GM12878 (cell line): ENCODE measurements at places on chromosomes 7 and 10.
A peak's percentile ranks its signal among the peaks of the same experiment; 100 is the strongest.

GRCh38 chr7:103446049-103446520, at the start of gene SLC26A5:
Gene SLC26A5 (minus strand): TSS chr7:103446207. CDS start chr7:103421514, 24,693 bp downstream.
- no peaks in the 10 kb centered on the region for H3K36me3 ChIP-seq
- H3K27me3 ChIP-seq = peaks cover 13% of the 10 kb centered on the region
- H3K4me3 ChIP-seq = no peak within 1 kb of the TSS
- no peak within 1 kb of the TSS for H3K27ac ChIP-seq

DNA sequence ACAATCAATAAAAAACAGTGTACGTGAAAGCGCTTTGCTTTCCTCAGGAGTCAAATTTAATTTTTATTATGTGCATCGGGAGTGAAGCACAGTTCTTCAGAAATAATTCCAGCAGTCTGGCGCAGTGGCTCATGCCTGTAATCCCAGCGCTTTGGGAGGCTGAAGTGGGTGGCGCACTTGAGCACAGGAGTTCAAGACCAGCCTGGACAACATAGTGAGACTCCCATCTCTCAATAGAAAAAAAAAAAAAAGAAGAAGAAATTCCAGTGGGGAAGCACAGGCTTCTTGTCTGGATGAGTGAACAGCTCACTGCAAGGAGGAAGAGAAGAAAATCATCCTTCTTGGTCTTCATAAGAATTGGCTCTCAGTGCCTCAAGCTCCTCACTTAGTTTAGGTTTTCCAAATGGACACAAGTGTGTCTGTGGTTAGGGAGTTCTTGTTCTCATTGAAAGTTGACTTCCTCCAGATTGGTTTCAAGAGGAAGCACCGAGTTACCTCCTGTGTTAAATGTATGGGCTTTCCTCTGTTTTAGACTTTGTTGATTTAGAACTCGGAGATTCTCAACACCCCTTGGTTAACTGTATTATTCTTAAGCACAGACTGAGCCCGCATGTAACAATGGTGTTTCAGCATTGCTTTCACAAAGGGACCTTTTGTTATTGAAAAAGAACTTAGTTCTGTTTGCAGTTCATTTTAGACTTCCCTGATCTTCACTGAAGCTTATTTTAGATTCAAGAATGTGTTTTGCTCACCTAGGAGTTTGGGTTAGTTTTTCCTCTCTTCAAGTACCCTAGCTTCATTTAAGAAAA, 28.0 kb downstream of the LMTK2 start:
- peaks cover 40% of the 10 kb centered on the region for H3K4me1 ChIP-seq
- H3K4me3 ChIP-seq = no peak overlapping the region
- no peak overlapping the region for H3K27ac ChIP-seq
- H3K27me3 ChIP-seq = no peaks in the 10 kb centered on the region

DNA sequence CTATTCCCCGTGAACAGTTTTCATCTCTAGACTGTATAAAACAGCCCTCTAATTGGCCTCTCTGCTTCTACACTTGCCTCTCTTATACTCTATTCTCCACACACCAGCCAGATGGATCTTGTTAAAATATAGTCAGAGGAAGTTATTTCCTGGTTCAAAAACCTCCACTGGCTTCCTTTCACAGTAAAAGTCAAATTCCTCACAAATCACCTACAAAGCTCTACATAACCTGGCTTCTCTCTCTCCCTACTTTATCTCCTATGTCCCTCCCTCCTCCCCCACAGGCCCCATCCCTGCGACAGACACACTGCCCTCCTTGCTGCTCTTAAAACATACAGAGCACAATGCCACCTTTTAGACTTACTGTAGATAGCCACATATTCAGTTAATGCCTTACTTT, 60.1 kb downstream of the TPK1 start:
- no peaks in the 10 kb centered on the region for H3K36me3 ChIP-seq
- no peak for DNase-seq
- H3K27me3 ChIP-seq = no peaks in the 10 kb centered on the region

DNA sequence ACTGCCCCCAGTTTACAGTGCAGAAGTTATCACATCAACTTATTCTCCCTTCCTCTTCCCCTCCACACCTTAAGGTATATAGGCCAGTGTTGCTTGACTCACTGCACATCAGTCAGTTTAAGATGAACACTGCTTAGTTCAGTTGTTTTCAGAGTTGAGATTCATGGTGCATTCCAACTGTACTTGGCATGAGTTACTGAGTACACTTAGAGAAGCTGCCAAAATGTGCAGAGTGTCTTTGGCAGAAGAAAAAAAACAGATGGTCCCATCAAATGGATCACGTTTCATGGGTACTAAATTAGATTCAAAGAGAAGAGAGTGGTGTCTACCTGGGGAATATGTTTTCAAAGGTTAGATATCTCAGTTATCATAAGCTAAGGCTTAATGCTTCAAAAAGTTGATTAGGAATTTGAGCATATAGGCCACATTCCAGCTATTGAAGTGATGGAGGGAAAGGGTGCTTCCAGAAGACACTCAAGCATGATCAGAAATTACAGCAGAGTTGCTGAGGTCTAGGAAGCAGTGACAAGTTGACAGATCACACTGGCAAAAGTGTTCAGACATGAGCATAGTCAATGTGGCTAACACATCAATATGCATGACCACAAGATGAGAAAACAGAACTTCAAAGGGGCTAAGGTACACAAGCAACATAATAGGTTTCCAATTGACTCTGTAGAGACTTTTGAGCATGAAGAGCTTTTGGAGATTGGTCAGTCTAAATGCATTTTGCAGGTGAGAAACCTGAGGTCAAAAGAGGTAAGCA, 579.2 kb upstream of the CELF2 start:
- DNase-seq = no peak
- H3K27me3 ChIP-seq = no peaks in the 10 kb centered on the region
- no peak overlapping the region for H3K27ac ChIP-seq
- no peaks in the 10 kb centered on the region for H3K36me3 ChIP-seq

GRCh38 chr10:75540357-75540966, 109.0 kb downstream of the LRMDA start:
- H3K27ac ChIP-seq = no peak overlapping the region
- no peak overlapping the region for H3K4me3 ChIP-seq
- H3K27me3 ChIP-seq = no peaks in the 10 kb centered on the region; the same call in 1 of the 2 replicates
- H3K36me3 ChIP-seq = no peaks in the 10 kb centered on the region

- H3K27me3 ChIP-seq = no peaks in the 10 kb centered on the region
- no peak for DNase-seq
- H3K4me1 ChIP-seq = peaks cover 9% of the 10 kb centered on the region; the same call in 1 of the 2 replicates
- H3K4me3 ChIP-seq = no peak overlapping the region
- no peak overlapping the region for H3K27ac ChIP-seq
- no peaks in the 10 kb centered on the region for H3K36me3 ChIP-seq
Observed at GRCh38 chr10:6354168-6354772, 151.5 kb downstream of the PFKFB3 start.

DNA sequence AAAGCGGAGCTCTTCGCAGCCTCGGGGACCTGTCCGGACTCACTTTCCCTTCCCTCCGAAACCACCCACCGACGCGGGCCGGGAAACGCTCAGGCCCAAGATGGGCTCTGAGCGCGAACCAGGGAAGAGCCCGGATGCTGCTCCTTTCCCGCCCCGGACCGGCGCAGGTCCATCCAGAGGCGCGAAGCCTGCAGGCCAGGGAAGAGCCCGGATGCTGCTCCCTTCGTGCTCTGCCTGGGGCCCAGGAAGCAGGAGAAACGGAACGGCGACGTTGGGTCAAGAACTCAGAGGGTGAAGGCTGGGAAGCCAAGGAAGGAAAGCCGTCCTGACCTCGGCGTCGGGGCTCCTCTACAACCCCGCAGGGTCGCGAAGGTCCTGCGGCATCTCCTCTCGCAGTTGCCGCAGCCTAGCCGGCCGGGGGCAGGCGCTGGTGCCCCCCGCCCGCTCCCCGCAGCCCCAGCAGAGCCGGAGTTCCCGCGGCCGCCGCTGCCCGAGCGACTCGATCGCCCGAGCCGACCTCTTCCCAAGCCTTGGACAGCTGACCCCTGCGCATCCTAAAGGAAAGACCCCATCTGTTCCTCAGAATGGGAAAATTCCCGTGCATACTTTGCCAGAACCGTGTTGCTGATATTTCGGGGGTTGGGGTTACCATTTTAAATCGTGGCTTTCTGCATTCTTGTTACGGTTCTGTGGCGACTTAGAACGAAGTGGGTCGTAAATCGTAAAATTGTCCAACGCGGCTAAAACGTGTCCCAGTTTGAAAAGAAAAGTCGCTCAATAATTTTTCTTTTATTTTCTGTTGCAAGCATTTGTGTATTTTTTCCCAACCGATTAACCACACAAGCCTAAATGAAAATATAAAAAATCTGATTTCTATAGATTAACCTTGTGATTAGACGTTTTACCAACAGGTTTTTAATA, 7.5 kb downstream of the HOXA1 start:
- no peaks in the 10 kb centered on the region for H3K36me3 ChIP-seq
- H3K27me3 ChIP-seq = no peaks in the 10 kb centered on the region
- H3K4me3 ChIP-seq = no peak overlapping the region
- no peak for DNase-seq
- no peak overlapping the region for H3K27ac ChIP-seq

GRCh38 chr7:46279290-46279689, 358.2 kb upstream of the IGFBP3 start:
- no peaks in the 10 kb centered on the region for H3K27me3 ChIP-seq
- no peaks in the 10 kb centered on the region for H3K36me3 ChIP-seq
- H3K4me3 ChIP-seq = no peak overlapping the region
- no peaks in the 10 kb centered on the region for H3K4me1 ChIP-seq
- no peak overlapping the region for H3K27ac ChIP-seq
- no peak for DNase-seq

GRCh38 chr7:117323851-117324711, 1.2 kb upstream of the WNT2 start:
- H3K27me3 ChIP-seq = peaks cover 10% of the 10 kb centered on the region
- H3K4me3 ChIP-seq = peak overlapping the region; percentile 49
- DNase-seq = no peak
- no peak overlapping the region for H3K27ac ChIP-seq

- no peak overlapping the region for H3K4me3 ChIP-seq
- DNase-seq = no peak
- H3K36me3 ChIP-seq = no peaks in the 10 kb centered on the region
- no peaks in the 10 kb centered on the region for H3K4me1 ChIP-seq
- no peak overlapping the region for H3K27ac ChIP-seq
- H3K27me3 ChIP-seq = no peaks in the 10 kb centered on the region
Observed at GRCh38 chr10:130479926-130480325, 343.7 kb downstream of the GLRX3 start.

DNA sequence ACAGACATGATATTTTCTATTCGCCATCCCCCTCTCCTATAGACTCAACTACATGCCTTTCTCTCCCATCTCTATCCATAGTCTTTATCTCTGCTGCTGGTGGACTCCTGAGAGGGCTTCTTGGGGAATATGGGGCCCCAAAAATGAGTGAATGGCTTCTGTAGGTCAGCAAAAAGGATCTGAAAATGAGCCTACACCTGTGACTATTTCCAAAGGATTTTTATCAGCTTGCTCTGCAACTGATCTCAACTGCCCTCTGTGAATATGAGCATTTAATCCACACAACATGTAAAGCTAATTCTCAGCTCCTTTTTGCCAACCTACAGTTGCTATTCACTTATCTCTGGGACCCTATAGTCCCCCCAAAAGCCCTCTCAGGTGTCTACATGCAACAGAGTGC, 36.2 kb downstream of the PRSS2 start:
- no peaks in the 10 kb centered on the region for H3K36me3 ChIP-seq
- peaks cover 57% of the 10 kb centered on the region for H3K4me1 ChIP-seq
- H3K27ac ChIP-seq = peak overlapping the region; percentile 99
- DNase-seq = no peak

DNA sequence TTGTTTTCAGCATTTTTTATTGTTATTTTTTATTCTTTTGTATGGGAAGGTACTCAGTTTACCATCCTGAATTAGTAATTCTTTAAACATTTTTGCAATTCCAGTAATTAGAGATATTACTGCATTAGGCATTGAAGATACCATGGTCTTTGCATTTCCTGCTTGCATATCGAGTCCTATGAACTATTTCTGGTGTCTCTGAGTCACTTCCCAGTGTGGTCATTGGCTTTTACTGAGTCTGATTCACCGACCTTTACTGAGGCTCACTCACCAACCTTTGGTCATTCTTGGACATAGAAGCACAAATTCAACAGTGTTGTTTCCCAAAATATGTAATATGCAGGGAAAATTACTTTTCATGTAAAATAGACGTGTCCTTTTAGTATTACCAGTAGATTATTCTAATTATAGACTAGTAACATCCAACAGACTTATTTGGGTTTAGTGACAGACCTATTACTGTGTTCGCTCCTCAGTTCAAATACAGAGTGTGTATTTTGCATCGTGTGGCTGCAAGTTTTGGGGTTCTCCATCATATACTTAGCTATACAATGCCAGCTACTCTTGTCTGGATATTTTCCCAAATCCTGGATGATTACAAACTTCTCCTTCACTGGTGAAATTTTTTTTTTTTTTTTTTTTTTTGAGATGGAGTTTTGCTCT, 180.7 kb upstream of the PRSS1 start:
- H3K27ac ChIP-seq = no peak overlapping the region
- H3K4me3 ChIP-seq = no peak overlapping the region
- H3K4me1 ChIP-seq = no peaks in the 10 kb centered on the region
- H3K36me3 ChIP-seq = no peaks in the 10 kb centered on the region

DNA sequence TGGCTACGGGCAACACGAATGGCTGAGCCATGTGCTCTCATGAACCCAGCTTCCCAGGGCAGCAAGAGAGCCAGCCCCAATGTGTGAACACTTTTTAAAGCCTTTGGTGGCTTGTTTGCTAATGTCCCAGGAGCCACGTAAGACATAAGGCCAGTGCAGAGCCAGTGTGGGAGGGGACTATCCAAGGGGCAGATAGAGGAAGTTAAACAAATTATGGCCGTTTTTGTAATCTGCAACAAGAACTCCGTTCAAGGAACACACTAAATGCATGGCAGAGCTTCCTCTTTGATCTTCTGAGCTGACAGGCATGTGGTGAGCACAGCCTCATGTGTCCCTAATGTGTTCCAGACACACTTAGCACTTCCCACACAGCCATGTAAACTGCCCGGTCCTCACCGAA, 133.3 kb downstream of the TEX36 start:
- no peak overlapping the region for H3K27ac ChIP-seq
- H3K4me1 ChIP-seq = no peaks in the 10 kb centered on the region
- no peak for DNase-seq
- H3K4me3 ChIP-seq = no peak overlapping the region

- H3K27me3 ChIP-seq = no peaks in the 10 kb centered on the region
- no peak overlapping the region for H3K4me3 ChIP-seq
- no peak overlapping the region for H3K27ac ChIP-seq
- H3K4me1 ChIP-seq = no peaks in the 10 kb centered on the region
Observed at GRCh38 chr7:1993776-1994740, 238.7 kb downstream of the MAD1L1 start.

- H3K36me3 ChIP-seq = no peaks in the 10 kb centered on the region
- no peak for DNase-seq
- no peaks in the 10 kb centered on the region for H3K4me1 ChIP-seq
Observed at GRCh38 chr10:34908481-34908880, 93.4 kb upstream of the PARD3 start.

- no peak for DNase-seq
- H3K27ac ChIP-seq = no peak overlapping the region
- H3K27me3 ChIP-seq = no peaks in the 10 kb centered on the region
- no peak overlapping the region for H3K4me3 ChIP-seq
Observed at GRCh38 chr7:158237672-158238335, 349.8 kb downstream of the PTPRN2 start.

DNA sequence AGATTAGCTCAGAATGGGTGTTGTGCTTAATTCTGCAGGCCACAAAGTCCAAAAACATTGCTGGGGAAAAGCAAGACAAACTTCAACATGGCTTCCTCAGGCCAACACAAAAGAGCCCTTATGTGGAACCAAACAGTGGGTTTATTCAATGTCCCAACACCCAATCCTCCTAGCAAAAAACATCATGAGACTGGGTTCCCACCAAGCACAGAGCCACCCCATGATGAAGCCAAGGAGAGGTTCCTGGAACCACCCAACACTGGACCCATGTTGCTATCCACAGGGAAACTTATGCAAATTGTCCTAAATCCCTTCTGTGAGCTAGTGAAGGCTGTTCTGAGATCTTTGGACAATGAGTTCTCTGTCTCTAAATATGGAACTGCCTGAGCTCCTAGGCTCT, 24.0 kb downstream of the SLC25A13 start:
- no peak overlapping the region for H3K4me3 ChIP-seq
- no peak for DNase-seq
